ENCODE measurements at places on chromosomes 7 and 10. TPM values are rescaled to one million over a fixed set of nuclear protein-coding genes. Genes with fewer than 3 reads are reported as not detected.

The PNLIPRP2 gene
- total RNA-seq = 1.1 TPM

The FAM25G gene
- not detected for total RNA-seq

The PRXL2A gene
- 4.9 TPM for total RNA-seq

The SYT15 gene
- total RNA-seq = 1.6 TPM

The ITPRID1 gene
- not detected for total RNA-seq

The RBM20 gene
- total RNA-seq = 2.0 TPM

The PAPSS2 gene
- 14.6 TPM for total RNA-seq

The STAM gene
- total RNA-seq = 23.0 TPM

The HOXA6 gene
- total RNA-seq = 12.7 TPM

The AMZ1 gene
- total RNA-seq = not detected

The CRYGN gene
- not detected for total RNA-seq

The VIPR2 gene
- total RNA-seq = 0.10 TPM
